ENCODE measurements at places on chromosomes 3 and 15.

DNA sequence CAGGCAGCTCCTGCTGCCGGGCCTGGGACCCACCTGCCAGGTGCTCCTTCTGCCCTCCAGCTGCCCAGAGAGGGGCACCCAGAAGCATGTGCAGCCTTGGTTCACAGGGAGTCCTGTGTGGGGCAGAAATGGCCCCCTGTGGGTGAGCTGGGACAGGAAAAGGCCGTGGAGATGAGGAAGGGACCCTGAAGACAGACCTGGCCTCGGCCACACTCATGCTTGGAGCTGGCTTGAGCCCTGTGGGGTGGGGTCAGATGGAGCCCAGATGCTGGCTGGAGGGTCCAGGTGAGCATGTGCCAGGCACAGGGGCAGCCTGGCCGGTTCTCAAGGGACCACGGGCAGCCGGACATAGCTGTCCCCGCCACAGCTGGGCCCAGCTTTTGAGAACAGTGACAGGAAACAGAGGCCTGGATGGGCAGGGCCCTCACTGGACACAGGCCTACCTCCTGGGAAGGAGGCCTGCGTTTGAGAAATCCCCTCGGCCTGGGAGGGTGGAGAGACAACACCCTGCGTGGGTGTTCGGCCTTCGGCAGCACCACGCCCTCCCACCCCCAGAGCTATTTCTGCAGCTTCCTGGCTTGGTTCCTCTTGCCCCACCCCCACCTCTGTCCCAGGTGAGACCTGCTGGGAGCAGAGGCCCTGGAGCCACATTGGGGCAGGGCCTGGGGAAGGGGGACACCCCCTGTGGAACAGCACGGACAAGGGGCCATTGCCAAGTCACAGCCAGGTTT, 132.6 kb upstream of the MEF2A start:
- DNase-seq: no peak

GRCh38 chr3:23183731-23184130, 19.4 kb upstream of the UBE2E2 start:
- no peak for DNase-seq

- DNase-seq: no peak
These were observed 49.4 kb upstream of the FLNB start for GRCh38 chr3:57958642-57959422.

- no peak for DNase-seq
These were observed 47.4 kb upstream of the SEC22A start for GRCh38 chr3:123154020-123154985.

GRCh38 chr15:69793431-69793780, 304.3 kb downstream of the TLE3 start:
- DNase-seq: no peak

GRCh38 chr3:102034639-102035451, 185.5 kb downstream of the NFKBIZ start:
- no peak for DNase-seq

GRCh38 chr3:123816673-123817207, 67.4 kb downstream of the MYLK start:
- DNase-seq: peak; percentile 76

- peak; percentile 34 for DNase-seq
These were observed 57.6 kb upstream of the SLC6A11 start for GRCh38 chr3:10758304-10759037.

DNA sequence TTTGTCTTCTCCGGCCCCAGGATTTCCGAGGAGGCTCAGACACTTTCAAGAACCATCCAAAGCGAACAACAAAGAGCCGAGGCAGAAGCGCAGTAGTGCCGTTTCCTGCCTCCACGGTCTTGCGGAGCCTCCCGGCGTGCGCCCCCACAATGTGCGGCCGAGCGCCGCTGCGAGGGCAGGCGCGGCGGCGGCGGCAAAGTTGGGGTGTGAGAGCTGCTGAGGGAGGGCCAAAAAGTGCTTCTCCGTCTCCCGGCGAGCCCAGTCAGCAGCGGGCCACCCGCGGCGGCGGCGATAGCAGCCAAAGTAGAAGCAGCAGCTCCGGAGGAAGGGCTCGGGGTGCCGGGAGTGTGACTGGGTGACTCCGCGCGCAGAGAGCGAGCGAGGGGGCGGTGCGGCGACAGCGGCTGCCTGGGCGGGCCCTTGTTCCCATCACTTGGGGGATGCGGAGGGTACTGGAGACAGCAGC, 749.1 kb downstream of the ROBO1 start:
- DNase-seq: peak; percentile 47

- DNase-seq: peak; percentile 14
These were observed 271.4 kb downstream of the ARRDC4 start for GRCh38 chr15:98231696-98232440.

- peak; percentile 72 for DNase-seq
These were observed 57.8 kb upstream of the RYK start for GRCh38 chr3:134308350-134308891.

GRCh38 chr15:100891307-100892012, 11.8 kb downstream of the ALDH1A3 start:
- no peak for DNase-seq

DNA sequence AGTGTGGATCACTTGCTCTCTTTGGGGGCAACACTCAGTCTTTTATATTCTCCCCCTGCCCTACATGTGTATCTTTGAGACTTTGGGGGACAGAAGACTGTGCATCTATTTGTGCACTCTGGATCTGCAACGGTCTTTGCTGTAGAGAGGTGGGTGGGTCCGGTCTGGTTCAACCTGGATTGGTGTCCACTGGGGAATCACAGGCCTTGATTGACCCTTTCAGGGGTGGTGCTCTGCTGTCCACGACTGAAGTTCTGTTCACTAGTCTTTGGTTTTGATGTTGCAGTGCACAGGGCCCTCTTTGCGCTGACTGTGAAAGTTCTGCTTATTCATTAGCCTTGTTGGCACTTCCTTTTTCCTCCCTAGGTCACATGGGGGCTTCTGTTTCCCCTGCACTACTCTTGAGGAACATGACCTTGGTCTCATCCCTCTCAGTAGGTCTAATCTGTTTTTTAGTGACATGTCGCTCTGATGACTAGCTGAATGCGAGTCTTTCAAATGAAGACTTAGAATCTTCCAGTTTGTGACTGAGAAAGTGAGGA, 284.2 kb downstream of the SV2B start:
- no peak for DNase-seq

GRCh38 chr3:177427540-177427939, 230.3 kb upstream of the TBL1XR1 start:
- no peak for DNase-seq

- no peak for DNase-seq
These were observed 96.6 kb downstream of the SPRED1 start for GRCh38 chr15:38349251-38349650.

- peak; percentile 44 for DNase-seq
These were observed 17.0 kb upstream of the ACTC1 start for GRCh38 chr15:34812369-34812768.
